ENCODE measurements at places on chromosomes 12 and 14.

GRCh38 chr14:38828183-38828827, 274.7 kb downstream of the SEC23A start:
- DNase-seq, result no peak

- peak; percentile 14 for DNase-seq
These were observed 3.0 kb upstream of the PLXNC1 start for GRCh38 chr12:94145191-94145983.

DNA sequence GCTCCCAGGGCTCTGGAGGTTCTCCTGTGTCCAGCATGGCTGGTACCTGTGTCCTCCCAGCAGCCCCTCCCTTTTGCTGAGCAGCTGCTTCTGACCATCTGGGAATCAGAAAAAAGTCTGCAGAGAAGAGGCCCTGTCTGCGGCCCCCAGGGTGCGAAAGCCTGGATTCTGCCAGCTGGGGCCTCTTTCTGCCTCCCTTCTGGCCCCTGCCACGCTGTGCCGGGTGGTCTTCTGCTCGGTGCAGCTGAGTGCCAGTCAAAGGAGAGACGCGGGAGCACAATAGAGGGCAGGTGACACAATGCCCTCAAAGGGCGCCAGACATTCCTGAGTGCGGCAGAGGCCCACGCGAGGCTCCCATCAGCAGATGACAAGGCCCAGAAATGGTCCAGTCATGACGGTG, 12.6 kb downstream of the BTBD6 start:
- no peak for DNase-seq

DNA sequence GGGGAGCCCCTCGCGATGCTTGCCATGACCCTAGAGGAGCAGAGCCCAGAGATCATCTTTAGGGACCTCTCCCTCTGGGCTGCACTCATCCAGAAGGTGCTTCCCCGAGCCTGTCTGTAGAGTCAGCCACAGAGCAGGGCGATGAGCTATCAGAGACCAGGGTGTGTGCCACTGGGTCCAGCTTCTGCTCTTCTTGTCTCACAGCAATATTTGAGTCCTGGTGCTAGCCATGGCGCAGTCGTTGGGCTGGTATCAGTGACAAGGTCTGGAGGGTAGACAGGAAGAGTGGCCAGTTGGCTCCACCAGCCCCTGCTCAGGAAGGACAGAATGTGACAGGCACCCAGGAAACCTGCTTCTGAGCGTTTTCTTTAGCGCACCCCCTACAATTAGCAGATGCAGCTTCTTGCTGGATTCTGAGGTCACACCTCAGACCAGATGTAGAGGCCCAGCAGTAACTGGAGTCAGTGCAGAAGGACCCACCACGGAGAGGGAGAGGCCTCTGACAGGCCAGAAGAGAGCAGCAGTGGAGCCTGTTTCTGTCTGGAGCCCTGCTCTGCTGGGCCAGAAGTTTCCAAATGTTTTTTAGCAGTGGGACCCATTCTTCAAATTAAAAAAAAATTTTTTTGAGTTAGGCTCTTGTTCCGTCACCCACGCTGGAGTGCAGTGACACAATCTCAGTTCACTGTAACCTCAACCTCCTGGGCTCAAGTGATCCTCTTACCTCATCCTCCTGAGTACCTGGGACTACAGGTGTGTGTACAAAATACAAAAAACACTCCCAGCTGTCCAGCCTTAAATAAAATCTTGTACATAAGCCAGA, 23.7 kb downstream of the ANKRD9 start:
- no peak for DNase-seq

DNA sequence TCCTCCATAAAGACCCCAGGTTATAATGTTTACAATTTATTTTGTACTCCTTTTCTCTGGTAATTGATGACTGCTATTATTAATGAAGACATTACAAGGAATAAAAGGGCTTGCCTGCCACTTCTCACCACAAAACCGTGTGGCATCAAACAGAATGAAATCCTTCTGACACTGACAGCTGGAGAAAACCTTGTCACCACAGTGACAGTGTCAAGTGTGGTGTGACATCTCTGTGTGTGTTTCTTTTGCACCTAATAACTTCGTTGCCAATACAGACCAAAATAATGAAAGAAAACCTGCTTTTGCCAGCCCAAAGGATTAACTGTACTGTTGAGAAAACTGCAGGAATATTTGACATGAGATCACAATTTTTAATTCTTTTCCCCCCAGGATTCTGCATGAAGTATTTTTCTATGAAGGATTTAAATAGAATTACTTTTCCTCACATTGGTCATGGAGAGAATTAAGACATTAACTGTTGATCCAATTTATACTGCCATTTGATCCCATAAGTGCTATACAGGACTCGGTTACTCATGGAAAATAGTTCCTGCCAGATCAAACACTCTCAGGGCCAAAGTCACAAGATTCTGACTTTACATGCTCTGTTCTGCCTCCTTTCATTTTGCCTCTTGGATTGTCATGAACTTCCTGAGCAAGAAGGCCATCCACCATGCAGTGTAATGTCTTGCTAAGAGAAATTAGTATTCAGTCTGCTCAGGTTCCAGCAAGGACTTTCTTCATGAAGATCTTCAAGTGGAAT, 60.4 kb upstream of the IFNG-AS1 start:
- no peak for DNase-seq

- no peak for DNase-seq
These were observed 207.9 kb upstream of the DIO3 start for GRCh38 chr14:101353422-101353821.

DNA sequence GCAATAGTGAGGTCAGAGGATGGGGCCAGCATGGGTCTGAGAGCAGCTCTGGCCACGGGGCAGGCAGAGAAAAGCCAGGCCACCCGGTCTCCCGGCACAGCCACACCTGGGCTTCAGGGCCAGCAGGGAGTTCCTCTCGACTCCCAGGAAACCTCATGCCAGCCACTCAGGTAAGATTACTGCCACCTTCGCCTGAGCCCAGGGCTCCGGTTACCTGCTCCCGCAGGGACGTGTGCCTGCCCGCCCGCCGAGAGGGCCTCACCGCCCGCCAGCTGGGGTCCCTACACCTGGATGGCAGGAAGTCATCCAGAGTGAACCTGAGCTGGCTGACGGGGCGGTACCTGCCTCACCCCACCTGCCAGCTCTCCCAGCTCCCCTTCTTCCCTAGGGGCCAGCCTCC, 7.3 kb downstream of the JAG2 start:
- DNase-seq, result no peak

DNA sequence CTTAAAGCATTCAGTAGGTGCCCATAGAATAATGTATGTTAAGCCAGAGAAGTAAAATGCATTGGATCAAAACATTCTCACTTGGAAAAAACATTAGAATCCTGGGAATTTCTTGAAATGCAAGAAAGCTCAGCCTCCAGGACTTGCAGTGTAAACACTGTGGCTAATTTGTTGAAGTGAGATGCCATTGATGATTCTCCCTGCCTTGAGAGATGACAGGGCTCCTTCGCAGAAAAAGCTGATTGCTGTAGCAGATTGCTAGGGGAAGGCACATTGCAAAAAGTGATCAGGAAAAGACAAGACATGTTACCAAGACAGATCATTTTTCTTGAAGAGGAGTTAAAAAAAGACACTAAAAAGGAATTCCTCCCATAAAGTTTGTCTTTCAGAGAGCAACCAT, 204.2 kb upstream of the HMGA2 start:
- DNase-seq, result no peak

GRCh38 chr14:90096566-90096965, 34.8 kb downstream of the KCNK13 start:
- DNase-seq, result no peak

DNA sequence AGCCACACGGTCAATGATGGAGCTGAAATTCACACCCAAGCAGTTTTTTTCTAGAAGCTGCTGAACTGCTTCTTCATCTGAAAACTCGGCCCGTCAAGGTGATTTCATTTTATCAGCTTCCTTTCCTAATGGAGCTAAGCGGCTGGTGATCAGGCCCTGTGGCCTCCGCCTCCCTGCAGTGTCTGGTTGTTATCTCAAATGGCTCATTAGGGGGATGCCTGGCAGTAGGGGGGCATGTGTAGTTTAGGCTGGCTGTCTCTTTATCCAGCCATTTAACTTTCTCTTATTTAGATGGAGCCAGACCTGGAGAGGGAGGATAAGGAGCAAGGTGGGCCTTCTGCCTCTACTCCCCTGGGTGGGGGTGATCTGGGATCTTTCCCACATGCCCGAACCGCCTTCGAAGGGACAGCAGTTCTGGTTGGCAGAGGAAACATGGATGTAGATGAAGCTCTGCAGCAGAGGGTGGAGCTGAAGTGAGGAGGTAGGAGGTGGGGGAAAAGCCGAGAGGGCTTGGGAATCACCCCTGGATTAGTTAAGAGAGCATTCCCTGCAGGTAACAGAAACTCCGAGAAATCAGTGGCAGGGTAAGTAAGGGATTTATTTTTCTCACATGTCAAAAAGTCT, 64.4 kb downstream of the TGFB3 start:
- DNase-seq, result no peak

- no peak for DNase-seq
These were observed 268.9 kb downstream of the RAD51B start for GRCh38 chr14:68088451-68088854.

DNA sequence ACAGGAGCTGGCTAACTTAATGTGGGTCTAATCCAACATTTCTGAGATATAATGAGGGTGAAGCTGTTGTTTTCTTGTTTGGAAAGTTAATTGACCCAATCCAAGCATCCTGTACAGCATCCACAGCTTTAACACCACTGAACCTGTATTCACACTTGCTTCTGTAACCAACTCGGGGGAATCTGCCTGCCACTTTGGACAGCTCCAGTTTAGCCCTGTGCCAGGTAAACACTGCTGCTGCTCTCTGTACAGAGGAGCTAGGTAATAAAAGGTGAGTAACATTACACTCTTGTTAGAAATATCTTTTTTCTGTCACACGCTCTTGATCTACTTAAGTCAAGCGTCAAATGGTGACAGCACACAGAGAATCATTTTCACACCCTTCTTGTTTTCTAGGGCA, 700 bp downstream of the OR11G2 start:
- no peak for DNase-seq

DNA sequence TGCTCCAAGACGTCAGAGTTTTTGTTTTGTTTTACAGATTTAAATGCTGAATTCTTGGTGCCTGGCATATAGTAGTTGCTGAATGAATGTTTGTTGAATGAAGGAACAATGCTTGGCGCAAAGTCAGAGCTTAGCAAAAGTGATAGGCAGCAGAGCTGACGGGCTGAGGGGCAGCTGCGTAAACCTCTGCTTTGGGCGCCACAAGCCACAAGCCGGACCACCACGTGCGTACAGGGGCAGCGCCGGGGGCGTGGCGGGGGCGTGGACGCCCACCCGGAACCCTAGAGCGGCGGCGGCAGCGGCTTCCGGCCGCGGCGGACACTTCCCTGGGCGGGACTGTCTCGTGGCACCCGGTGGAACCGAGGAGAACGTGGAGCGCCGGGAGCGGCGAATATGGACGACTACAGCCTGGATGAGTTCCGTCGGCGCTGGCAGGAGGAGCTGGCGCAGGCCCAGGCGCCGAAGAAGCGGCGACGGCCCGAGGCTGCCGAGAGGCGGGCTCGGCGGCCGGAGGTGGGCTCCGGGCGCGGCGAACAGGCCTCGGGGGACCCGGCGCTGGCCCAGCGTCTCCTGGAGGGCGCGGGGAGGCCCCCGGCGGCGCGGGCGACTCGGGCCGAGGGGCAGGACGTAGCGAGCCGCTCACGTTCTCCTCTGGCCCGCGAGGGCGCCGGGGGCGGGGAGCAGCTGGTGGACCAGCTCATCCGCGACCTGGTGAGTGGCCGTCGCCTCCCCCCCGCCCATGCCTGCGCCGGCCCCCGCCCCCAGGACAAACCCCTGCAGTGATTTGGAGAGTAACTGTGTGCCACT, at the start of gene FBXW8:
Gene FBXW8, plus strand, starts transcription at position 306 of the 807 bp plus-strand sequence. Its CDS starts 88 bp downstream, at position 394.
- peak; percentile 68 for DNase-seq

DNA sequence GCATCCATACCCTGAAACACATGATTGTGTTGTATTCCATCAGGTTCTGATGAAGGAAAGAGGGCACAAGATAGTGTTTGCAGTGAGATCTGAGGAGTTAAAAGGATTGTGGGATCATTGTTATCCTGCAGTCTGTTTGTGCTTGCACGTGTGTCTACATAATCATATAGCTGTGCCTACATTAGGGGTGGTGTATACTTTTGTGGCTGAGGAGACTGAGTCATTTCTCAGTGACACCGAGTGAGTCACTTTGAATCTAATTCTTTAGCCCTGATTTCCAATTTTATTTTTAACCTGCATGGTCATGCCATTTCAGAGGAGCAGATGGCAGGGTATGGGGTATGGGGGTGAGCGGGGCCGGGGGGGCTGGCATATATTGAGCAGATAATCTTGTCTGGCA, 133.2 kb downstream of the ANO4 start:
- peak; percentile 19 for DNase-seq

DNA sequence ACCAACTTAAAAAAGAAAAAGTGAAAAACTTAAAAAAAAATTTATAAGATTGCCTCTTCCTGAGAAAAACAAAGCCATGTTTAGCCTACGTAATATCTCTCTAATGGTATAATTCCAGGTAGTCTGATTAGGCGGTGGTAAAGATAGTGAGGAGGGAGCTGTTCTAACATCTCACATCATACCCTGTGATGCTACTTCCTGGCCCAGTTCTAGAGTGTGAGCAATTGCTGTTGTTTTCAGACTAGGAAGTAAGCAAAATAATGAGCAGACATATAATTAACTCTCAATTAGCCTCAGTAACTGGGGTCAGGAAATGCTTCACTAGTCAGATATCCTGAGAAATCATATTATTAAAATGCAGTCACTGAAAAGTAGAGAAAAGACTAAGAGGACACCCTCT, 113.9 kb downstream of the PHLDA1 start:
- no peak for DNase-seq

DNA sequence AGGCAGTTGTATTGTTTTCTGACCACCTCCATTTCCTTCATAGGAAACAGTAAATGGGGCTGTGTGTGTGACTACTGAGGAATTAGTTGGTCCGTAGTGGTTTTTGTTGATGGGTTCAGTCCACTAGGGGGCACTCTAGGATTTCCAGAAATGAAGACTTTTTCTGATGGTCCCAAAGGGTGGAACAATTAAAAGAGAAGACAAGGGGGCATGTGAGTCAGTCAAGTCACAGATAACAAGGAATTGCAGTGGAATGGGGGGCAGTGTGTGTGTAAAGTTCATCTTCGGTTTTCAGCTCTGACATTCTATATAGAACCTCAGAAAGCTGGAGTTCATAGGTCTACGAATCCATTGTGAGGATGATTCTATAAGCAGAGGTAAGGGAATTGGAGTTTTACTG, 186.6 kb upstream of the OR4E1 start:
- peak; percentile 55 for DNase-seq

- DNase-seq, result no peak
These were observed 609.0 kb upstream of the STXBP6 start for GRCh38 chr14:25658988-25659387.

DNA sequence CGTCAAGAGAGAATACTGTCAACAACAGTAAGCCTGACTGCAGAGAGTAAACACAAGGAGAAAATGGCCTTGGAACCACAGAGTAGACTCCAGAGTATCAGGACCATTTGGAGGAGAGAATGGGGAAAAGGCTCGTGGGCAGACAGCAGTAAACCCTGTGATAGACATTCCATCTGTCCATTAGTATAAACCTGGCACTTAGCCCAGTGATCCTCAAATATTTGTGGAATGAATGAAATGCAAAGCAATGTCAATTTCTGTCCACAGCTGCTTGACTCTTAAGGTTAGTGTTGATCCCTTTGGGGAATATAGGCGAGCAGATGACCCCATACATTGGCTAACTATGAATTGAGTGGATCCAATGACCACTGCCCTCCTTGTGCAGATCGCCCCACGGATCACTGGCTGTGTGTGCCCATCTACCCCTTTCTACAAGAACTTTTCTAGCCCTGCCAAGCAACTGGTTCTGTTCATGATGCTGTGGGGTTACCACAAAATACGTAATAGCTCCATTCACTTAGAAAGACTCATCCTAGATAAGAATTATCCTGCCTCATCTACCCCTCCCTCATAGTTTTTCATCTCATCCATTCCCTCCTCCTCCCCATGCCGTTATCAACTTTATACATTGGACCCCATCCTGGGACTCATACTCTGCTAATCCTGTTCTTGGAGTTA, 846.8 kb downstream of the NRXN3 start:
- peak; percentile 94 for DNase-seq
